ENCODE measurements at places on chromosomes 3 and 15.
A peak's percentile ranks its signal among the peaks of the same experiment; 100 is the strongest.

DNA sequence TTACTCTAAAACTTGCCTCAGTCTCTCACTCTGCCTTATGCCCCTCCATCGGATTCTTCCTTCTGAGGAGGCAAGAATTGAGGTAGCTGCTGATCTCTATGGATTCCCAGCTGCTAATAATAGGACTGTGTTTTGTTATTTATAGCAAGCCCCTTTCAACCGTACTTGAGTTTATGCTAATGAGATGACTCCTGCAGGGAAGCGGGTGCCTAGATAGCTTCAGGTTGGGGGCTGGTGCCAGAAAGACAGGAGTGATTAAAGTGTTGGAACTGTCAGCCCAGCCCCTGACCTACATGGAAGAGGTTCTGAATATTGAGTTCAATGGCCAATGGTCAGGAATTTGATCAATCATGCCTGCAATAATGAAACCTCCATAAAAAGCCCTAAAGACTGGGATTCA, 21.8 kb upstream of the LIMD1 start:
- no peak for DNase-seq

GRCh38 chr3:142577696-142578328, 721 bp downstream of the ATR start:
- no peak for DNase-seq

DNA sequence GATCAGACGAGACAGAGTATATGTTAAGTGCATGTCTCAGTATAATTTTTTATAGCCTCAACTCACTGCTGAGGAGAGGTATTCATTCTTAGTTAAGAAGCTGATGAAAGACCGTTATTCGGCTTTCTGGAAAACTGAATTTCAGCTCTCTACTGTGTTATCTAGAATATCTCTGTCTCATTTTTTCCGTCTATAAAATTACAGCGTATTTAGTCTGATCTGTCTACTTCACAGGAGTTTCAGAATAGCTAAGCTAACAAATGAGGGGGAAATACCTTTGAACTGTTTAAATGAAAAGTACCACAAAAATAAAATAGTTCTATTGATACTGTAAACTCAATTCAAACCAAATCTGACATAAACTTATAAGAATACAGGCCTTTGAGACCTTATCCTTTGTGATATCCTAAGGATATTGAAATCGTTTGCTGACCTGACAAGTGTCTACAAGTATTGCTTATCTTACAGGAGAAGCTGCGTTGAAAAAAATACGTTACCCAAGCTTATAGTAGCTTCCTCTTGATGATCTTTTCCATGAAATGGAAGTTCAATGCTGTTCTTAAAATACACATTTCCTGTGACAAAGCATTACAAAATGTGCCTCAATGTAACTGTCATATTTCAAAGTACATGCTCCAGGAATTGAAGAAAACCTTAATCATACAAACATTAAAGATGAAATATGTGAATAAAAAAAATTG, 104.6 kb downstream of the IL1RAP start:
- no peak for DNase-seq

GRCh38 chr3:11077466-11077865, 76.8 kb upstream of the HRH1 start:
- no peak for DNase-seq

DNA sequence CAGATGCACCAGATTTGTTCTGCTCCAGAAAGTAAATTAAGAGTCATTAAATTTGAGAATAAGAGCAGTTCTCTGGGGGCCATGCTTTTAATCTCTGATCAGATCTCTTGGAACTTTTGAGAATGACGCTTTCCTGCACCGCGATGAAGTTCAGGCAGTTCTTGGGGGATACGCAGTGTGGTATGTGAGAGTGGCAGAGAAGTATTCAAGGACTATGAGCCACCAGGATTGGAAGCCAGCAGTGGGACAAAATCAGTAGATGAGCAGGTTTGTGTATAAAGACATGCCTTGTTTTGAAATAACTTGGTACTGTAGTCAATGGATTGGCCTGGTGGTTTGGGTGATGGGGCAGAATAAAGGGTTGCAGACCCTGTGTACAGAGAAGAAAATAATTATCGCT, 483.6 kb downstream of the ERC2 start:
- DNase-seq = no peak

- no peak for DNase-seq
These were observed 301.6 kb upstream of the TRIM42 start for GRCh38 chr3:140376136-140376889.

GRCh38 chr15:99578809-99579208, 13.0 kb downstream of the MEF2A start:
- no peak for DNase-seq

DNA sequence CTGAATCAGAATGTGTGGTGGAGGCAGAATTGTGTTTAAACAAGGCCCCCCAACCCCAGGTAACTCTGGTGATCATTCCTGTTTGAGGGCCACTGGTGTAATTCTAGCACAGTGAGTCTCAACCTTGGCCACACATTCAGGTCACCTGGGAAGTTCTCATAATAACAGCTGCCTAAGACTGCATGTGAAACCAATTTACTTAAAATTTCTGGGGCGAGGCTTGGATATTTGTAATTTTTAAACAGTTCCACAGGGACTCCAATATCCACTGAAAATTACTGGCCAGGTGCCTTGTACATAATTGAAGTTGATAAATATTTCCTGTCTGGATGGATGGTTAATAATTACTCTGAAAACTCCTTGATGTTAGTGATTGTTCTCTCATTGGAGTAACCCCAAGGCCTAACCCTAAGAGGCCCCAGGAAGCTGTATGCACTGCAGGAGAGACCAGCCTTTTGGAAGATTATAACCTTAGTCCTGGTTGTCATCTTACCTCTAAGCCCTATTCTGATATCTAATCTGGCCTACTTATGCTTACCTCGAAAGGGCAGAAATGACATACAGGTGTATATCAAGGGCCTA, 25.7 kb upstream of the EPHB1 start:
- DNase-seq = no peak

GRCh38 chr15:38795471-38796245, 231.0 kb upstream of the RASGRP1 start:
- DNase-seq = no peak

DNA sequence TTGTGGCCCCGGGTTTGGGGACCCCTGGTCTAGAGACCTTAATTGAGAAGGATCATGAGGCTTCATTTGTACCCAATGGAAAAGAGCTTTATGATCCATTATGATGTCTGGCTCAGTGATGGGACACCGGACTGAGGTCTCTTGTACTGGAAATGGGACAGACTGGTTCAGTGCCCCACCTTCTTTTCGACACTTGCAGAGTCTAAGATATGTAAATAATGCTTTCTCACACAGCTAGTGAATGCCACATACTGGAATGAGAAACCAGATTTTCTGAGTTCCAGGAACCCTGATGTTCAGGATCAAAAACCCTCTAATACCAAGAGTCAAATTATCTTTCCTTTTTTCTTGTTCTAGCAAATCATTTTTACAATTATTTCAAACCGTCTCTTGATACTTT, 116.3 kb upstream of the ARPP21 start:
- DNase-seq = no peak

DNA sequence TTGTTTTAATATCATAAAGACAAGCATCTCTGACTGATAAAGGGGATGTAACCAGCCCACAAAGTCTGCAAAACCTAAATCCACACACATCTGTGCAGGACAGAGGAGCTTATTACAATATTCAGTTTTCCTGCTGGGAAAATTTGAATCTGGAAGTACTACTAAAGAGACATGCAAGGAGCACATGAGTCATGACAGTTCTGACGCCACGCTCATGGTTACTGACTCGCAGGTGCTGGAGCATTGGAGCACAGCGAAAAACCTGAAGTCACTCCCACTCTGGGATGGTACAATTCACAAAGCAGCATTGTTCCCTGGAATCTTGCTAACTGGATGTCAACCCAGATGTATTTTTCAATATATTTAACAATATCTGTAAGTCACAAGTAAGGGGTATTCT, 7.6 kb upstream of the ISL2 start:
- no peak for DNase-seq

DNA sequence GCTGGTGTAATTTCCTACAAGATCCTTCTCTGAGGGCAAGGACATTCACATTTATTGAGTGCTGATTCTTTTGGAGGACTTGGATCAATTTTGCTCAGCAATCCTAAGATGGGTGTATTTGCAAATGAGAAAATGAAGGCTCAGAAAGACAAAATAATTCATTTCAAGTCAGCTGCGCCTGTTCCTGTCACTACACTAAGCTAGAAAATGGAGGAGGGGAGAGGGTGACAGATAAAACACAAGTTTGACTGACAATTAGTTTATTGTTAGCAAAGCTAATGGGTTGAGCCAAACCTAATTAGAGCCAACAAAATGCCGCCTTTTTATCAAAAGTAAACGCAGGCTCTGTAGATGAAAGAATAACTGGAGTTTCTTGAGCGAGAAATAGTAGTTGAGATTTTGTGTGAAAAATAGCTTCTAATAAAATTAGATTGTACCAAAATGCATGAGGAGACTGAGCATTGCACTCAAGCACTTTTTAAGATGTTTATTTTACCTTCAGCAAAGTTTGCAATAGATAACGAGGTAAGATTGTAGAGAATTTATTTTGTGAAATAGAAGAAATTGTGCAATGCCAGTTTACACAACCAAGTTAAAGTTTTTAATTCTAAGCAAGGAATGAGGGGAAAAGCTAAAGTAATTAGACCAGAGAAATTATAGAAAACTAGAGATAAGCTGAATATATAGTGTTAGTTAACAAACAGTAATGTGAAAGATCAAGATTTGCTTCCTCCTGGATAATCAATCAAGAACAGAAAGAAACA, 39.6 kb upstream of the SECISBP2L start:
- DNase-seq = no peak

DNA sequence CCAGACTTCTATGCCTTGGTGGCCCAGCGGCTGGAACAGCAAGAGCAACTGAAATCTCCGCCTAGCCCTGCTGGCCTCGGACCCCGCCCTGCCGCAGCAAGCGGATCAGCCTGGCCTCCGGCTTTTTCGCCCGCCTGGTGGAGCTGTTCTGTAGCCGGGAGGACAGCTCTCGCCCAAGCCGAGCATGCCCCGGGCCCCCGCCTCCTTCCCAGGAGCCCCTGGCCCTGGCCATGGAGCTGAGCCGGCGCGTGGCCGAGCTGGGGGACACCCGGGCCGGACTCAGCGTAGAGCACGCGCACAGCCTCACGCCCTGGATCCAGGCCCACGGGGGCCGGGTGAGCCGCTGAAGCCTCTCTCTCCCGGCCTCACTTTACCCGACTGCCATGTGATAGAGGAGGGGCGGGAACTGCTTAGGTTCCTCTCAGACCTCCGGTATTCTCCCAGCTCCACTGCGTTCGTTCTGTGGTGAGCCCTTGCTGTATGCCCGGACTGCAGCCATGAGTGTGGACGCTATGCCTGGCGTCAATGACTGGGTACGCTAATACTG, 24.1 kb upstream of the MRPL3 start:
- DNase-seq = no peak

- DNase-seq = no peak
These were observed 6.2 kb upstream of the NEO1 start for GRCh38 chr15:73046073-73046472.

DNA sequence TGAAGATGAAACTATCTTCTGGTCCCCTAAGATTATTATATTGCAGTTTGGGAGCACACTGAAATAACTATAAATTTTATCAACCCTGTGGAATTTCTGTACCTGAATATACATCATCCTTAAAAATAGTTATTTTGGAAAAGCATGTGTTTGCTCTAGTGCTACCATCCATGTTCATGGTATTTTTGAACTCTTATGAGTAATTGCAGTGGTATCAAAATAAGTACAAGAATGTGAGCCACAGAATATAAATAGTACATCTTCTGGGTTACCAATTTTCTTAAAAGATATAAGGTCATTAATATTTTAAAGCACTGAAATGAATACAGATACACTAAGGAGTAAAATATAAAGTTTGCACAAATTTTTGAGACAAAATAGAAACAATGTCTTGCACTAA, 206.5 kb downstream of the CBLB start:
- no peak for DNase-seq

- no peak for DNase-seq
These were observed 5.6 kb downstream of the CD96 start for GRCh38 chr3:111547631-111548030.

DNA sequence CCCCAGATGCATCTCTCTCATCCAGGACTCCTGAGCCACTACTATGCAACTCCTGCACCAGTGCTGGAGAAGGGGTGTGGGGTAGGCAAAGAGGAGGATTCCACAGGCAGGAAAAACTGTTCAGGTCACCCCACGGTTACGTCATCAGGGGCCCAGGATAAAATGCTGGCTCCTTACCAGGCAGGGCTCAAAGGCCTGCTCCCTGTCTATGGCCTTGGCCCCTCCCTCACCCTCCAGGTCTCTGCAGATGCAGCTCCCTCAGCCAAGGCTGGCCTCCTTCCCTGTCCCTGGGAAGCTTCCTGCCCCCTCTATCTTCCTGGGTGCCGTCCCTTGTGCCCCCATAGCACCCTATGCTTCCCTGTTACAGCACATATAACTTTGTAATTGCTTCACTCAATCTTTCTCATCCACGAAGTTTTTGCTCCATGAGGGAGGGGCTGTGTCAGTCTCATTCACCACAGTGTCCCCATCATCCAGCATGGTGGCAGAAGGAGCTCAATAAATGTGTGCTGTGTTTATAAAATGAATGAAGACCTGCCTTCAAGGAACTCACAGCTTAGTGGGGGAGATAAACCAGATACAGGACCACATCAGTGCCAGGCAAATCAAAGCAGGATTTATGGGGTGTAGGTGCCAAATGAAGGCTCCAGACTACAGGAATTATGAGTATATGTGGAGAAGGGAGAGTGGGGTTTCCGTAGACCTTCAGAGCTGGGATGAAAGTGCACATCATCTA, 18.6 kb downstream of the KBTBD13 start:
- no peak for DNase-seq

DNA sequence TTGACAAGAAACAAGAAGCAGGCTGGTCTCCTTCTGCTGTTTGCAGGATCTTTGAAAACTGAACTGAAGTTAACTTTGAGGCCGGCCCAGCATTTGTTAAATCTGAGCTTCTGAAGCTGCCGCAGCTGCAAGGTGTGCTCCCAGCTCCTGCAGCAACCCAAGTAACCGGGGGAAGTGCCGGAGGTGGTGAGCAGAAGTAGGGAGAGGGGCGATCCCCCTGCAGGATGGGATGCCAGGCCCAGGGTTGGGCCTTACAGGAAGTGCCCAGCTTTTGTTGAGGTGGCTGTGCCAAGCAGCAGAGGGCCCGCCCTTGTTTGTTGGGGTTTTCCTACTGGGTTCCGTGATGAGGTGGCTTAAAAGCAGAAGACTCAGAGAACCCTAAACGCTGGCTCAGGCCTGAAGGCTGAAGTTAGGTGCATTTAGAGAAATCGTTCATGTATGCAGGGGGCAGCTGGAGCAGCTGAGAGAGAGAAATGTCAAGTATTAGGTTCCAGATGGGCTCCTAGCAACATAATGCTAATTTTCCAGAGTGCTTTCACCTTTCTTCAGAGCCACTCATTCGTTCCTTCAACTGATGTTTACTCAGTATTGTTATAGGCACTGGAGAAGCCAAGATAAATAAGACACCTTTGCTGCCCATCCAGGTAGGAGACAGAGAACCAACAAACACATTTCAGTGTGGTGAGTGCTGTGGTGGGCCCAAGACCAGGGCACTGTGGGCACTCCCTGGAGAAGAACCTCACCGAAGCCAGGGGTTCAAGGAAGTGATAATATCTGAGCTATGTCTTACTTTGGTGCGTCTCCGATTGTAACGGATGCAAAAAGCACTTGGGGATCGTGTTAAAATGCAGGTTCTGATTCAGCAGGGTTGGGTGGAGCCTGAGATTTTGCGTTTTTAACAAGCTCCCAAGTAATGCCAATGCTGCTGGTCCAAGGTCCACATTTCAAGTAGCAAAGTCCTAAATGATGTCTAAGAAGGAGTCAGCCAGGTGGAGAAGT, 42.2 kb upstream of the PLCL2 start:
- DNase-seq = peak; percentile 57

GRCh38 chr15:69150336-69150735, 10.1 kb upstream of the GLCE start:
- DNase-seq = no peak

- no peak for DNase-seq
These were observed 129.7 kb downstream of the NR2E3 start for GRCh38 chr15:71939981-71940588.
